ENCODE measurements at places on chromosomes 2 and 18.

DNA sequence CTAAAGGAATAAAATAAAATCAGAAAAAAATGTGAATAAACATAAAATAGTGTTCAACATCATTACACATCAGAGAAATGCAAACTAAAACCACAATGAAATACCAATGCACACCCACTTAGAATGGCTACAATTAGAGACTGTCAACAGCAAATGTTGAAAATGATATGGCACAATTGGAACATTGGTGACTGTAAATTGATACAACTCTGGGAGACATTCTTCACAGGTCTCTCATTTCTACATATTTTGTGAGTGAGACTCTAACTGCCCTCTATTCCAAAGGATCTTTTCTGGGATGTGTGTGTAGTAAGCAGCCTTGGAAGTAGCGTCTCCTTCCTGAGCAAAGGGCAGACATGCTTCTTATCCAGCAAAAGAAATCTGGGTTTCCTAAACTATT is 323.0 kb downstream of the FBXO15 start:
- no peak for DNase-seq

- no peak for DNase-seq
Observed at GRCh38 chr2:200000444-200001163, 45.2 kb downstream of the MAIP1 start.

DNA sequence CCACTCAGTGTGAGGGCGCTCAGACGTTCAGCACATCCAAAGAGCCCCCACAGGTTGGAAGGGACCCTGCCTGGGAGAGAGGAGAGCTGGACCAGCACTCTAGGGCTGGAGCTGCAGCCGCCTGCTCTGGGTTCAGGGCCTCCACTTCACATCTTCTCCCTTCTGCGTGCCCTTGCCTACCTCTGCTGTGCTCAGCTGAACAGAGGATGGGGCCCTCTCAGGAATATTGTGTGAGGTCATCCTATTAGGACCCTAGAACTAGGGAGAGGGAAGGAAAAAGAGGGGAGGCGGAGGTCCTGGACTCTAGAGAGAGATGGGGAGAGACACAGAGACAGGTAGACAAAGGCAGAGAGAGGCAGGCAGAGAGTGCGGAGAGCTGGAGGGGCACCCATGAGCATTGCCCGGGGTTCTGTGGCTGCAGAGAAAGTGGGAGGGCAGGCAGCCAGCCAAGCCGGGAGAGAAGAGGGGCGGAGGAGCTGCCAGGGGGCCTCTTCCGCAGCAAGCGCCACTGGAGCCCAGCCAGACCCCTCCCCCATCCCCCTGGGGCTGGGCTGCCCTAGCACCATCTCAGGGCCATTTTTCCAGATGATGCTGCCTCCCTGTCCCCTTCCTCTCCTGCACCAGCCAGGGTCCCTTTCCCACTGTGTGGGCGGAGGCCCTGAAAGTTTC is 8.3 kb upstream of the TNS1 start:
- DNase-seq: no peak

DNA sequence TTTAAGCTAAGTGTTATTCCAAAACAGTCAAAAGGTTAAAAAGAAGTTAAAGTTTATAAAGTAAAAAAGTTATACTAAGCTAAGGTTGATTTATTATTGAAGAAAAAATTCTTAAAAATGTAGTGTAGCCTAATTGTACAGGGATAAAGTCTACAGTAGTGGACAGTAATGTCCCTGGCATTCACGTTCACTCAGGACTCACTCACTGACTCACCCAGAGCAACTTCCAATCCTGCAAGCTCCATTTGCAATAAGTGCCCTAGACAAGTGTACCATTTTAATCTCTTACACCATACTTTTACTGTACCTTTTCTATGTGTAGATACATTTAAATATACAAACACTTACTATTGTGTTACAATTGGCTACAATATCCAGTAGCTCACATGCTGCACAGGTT is 86.1 kb downstream of the CACNB4 start:
- no peak for DNase-seq

DNA sequence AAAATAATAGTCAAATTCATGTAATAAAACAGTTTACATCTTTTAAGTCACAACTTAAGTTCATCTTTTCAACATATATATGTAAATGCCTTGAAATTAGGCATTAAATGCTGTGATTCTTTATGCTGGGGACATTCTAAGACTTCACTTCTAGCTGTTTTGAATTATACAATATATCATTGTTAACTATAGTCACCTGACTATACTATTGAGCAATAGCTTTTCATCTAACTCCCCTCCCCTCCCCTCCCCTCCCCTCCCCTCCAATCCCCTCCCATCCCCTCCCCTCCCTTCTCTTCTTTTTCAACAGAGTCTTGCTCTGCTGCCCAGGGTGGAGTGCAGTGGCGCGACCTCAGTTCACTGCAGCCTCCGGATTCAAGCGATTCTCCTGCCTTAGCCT is 16.2 kb downstream of the GALNT1 start:
- no peak for DNase-seq

GRCh38 chr2:48694149-48694548 is 61.4 kb downstream of the LHCGR start:
- DNase-seq: no peak

GRCh38 chr2:63975437-63976124 is 43.6 kb downstream of the VPS54 start:
- no peak for DNase-seq

- DNase-seq: no peak
Observed at GRCh38 chr2:234189230-234189629, 138.7 kb downstream of the SPP2 start.

DNA sequence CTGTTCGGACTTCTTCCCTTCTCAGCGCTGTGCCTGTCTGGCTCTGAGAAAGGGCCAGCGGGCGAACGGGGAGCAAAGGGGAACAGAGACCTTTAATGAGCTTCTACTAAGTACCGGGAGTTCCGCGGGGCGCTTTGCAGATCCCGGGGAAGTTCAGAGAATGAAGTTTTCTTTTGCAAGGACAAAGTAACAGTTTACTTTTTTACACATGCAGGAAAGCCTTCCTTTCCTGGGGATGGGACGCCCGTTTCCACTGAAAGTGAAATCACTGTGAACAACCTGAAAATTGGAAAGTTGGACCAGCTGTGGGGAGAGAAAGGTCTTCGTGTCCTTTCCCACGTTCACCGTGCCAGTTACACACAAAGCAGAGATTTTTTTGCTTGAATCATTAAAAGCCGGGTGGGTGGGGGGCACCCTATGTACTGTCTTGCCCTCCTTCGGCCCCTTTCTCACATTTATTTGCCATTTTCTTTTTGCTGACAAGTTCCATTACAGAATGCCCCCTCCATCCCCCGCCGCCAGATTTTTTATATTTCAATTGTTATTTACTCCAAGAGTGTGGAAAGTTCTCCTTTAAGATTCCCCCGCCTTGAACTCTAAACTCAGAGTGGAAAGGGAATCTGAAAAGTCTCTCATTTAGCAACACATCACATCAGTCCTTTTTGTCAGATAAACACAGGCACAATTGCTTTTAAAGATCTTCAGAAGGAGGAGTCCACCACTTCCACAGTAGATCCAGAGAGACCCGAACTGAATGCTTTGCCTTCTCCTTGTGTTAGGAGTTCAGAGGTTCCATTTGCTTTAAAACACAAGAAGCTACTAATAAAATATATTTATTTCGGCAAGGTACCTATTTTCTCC is 1.1 kb upstream of the FN1 start:
- no peak for DNase-seq

DNA sequence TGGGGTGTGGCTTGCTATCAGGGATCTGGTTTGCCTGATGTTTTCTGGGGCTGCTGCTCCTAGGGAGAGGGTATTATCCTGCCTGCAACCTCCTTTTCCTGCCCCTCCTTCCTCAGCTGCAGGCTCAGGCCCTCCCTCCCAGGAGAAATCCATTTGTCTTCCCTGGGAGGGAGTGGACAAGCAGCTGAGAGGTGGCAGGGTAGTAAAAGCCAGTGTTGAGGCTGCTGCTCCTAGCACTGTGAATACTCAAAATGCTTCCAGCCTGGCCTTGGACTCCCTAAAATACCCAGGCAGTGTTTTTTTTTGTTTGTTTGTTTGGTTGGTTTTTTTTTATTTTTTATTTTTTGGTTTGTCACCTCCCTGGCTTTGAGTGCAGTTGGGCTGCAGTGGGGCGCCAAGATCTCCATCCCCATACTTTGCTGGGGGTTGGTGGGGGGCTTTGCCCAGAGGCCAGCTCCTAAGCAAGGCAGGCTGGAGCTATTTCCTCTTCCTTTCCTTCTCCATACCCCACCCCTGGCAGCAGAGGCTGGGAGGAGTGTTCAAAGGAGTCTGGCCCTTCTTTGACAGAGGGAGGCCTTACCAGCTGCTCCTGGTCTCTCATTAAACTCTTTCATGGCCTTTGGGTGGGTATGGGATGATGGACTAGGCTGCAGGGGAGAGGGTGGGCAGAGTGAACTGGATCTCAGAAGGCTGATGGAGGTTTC is 13.6 kb downstream of the HOXD3 start:
- no peak for DNase-seq

DNA sequence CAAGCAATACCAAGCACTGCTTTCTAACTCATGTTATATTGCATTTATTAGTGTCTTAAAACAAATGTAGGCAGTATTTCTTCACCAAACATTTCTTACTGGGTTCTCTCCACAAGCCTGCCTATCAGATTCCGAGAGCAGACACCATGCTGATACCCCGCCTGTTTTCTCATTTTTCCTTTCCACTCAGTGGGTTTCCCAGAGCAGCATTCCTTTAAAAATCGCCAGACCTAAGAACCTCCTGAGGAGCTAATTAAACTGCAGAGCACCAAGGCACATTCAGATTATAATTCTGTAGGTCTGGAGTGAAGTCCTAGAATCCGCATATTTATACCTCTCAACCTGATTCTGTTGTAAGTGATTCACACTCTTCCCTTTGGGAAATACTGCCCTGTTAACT is 405.6 kb downstream of the TNS1 start:
- no peak for DNase-seq

DNA sequence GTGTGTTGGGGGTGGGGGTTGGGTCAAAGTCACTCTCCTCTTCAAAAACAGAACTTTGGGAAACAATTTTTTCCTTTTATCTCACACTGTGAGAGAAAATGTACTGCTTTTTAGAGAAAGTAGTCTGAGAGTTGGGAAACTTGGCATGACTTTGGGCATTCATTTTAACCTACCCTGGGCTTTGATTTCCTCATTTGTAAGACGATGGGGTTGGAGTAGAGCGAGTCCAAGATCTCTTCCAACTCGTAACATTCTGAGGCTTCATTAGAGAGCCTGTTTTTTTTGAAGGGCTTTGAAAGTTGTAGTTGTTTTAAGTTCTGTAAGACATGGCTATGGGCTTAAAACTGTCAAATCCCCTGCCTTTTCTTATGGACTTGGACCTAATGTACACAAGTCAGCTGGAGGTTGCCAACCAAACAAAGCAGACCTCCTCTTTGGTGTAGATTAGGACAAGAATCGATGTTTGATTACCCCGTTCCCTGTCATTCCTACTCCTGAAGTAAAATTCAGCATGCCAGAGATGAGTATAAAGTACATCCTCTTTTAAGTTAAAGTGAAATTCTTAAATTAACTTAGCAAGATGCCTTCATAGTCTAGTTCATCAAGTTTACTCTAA is 8.4 kb downstream of the PHLPP1 start:
- no peak for DNase-seq

DNA sequence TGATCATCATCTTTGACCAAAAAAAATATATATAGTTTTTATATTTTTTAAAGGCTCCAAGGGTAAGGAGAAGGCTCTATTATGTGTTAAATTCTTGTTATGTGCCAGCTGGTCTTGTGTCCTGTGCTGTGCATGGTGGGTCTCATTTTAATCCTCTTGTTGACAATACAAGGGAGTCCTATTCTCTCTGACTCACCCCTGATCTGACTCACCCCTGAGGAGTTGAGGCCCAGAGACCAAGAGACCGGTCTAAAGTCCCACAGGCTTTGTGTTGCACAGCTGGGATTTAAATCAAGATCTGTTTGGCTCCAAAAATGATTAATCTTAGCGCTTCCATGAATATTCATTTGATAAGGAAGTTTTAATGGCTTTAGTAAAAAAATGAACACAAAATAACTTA is 25.7 kb downstream of the MC2R start:
- no peak for DNase-seq

GRCh38 chr2:240670402-240670801 is 12.3 kb downstream of the AQP12B start:
- no peak for DNase-seq

- no peak for DNase-seq
Observed at GRCh38 chr2:220503431-220503830, 876.0 kb downstream of the SLC4A3 start.

GRCh38 chr2:169361706-169362117 is 622 bp downstream of the LRP2 start:
- DNase-seq: no peak

- DNase-seq: no peak
Observed at GRCh38 chr2:121000804-121001203, 265.1 kb downstream of the GLI2 start.

DNA sequence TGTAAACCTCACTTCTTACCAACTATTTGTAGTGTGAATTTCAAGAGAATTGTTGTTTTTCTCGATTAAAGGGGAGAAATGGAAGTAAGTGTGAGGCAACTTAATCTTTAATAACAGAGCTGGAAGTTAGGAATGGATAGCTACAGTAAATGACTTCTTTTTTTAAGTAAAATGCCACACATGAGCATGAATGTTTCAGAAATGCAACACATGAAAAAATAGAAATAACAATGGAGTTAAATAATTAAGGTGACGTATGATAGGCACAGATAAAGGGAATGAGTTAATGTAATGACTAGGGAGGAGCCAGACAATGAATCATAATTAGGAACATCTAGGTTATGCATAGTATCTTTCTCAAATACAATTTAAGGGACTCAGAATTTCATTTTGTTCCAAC is 3.4 kb downstream of the REL start:
- DNase-seq: no peak

GRCh38 chr18:79422022-79422782 is 26.5 kb downstream of the NFATC1 start:
- DNase-seq: no peak

GRCh38 chr2:23486684-23487075 is 101.7 kb downstream of the KLHL29 start:
- no peak for DNase-seq

DNA sequence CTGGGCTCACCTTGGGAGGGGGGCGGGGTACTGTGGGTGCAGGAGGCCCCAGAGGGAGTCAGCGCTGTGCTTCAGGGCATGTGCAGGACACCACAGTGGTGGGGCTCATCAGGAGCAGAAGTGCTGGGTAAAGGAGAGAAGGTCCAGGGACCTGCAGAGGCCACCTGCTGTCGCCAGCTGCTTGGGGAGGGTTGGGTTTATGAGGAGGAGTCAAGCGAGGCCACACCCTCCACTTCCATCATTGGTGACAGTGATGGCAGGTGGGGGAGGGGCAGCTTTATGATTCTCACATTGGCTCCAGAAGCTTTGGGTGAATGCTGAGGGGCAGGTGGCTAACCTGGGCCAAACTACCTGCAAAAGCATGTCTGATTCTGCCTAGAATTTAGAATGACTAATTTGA is 392.6 kb downstream of the HRH4 start:
- no peak for DNase-seq

- DNase-seq: no peak
Observed at GRCh38 chr2:187580462-187581124, 26.4 kb upstream of the TFPI start.
